ENCODE measurements at places on chromosomes 6 and 20.
A peak's percentile ranks its signal among the peaks of the same experiment; 100 is the strongest.

DNA sequence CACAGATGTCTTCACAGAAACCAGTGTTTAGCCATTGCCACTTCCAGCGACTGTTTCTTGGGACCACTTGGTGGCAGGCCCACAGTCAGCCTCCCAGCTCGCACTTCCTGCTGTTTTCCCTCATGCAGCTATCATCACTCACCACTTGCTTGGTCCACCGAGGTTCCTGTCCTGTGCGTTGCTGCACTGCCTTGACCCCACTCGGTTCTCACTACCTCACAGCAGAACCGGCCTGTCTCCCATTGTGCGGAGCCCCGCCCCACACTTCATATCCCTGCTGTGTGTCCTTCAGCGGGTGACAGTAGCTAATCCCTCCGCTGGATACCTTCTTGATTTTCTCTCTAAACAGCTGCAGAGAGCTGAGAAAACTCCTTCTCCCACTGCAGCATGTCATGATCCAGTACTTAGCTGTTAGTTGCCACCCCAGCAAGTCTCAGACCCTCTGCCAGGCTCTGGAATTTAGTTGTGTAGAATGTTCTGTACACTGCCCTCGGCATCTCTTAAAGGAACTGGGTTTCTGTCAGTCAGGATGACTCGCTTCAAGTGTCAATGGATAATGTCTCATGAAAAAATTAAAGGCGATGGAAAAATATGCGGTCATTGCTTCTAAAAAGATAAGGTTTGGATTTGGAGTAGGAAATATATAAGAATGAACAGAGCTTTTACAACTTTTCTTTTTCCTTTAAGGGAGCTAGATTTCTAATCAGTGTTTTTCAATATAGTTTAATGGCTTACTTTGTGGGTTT lies 208.0 kb downstream of the FARS2 start:
- no peak for DNase-seq

DNA sequence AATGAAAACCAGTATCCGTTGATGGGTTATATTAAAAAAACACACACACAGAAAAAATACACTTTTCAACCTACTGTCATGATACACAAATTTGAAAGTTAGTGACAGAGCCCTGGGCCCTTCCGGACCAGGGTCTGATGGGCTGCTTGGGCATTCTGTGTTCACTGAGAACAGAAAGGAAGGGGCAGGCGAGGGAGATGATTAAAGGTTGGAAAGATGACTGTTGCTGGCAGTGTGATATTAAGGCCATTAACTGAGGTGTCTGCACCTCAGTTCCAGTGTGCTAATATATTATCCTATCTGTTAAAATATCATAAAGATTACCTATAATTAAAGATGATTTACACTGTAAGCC lies 18.7 kb upstream of the QKI start:
- no peak for DNase-seq

DNA sequence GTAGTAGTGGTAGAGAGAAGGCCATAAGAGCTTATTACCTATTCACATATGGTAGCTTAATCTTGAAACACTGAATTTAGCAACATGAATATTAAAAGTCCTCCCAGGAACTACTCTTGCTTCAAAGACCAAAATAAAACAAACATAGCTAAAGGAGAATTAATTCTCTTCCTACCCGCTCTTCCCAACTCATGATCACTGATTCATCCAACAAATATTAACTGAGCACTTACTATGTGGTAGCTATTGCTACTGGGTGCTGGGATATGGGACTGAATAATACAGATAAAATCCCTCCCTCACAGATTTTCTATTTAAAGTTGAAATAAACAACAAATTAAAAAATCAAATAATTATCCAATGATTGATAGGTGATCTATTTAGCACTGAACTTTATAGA lies 287.1 kb downstream of the BTBD9 start:
- no peak for DNase-seq

DNA sequence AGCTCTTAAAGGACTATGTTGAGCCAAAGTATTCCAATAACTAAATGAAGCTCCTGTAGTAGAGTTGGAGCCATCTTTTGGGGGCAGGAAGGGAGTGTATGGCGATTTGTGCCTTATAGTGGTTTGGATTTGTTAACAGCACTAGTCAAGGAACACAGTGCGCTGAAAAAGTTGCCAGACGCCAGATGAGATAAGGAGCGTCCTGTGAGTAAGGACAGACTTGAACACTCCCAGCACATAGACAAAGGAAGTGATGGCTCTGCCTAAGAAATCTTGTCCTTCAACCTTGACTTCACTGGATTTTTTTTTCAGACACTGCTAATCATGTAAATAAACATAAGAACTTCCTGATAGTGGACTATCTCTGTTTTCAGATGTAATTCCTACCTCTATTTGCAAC lies 136.9 kb downstream of the TRMT11 start:
- DNase-seq, result no peak

DNA sequence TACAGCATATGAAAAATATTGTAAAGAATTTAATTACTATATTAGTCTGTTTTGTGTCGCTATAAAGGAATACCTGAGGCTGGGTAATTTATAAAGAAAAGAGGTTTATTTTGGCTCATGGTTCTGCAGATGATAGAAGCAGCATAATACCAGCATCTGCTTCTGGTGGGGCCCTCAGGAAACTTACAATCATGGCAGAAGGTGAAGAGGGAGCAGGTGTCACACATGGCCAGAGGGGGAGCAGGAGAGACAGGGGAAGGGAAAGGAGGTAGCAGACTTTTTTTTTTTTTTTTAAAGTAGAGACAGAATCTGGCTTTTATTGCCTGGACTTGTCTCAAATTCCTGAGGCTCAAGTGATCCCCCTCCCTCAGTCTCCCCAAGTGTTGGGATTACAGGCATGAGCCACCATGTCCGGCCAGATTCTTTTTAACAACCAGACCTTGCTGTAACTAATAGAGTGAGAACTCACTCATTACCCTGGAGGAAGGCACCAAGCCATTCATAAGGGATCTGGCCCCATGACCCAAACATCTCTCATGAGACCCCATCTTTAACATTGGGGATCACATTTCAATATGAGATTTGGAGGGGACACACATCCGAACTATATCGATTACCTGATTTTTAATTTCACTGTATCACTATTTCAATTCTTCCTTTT lies 64.6 kb downstream of the MAN1A1 start:
- DNase-seq, result no peak

DNA sequence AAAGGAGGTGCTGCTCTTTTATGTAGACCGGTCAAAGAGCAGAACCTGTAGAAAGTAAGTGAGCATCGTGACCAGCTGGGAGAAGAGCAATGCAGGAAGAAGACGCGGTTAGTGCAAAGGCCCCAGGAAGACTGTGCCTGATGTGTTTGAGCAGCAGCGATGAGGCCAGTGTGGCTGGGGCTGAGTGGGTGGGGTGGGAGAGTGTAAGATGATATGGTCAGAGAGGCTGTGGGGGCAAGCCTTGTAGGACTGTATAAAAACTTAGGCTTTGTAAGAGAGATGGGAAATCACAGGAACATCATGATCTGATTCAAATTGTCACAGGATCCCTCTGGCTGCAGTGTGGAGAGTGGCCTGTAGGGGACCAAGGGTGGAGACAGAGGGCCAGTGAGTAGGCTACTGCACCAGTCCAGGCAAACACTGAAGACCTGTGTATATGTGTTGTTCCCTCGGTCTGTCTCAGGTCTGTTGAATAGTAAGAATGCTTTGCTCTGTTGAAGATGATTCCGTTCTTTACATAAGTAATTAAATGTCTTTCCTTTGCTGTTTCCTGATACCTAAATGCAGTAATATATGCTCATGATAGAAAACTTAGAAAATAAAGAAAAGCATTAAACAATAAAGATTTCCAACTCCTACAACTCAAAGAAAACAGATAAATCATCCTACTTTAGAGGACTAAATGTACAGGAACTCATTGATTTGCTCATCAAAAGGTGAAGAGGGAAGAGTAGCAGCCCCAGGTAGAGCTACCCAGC lies 23.6 kb upstream of the WFDC2 start:
- no peak for DNase-seq

- no peak for DNase-seq
Measured at GRCh38 chr6:162109480-162110050, 618.0 kb downstream of the PRKN start.

DNA sequence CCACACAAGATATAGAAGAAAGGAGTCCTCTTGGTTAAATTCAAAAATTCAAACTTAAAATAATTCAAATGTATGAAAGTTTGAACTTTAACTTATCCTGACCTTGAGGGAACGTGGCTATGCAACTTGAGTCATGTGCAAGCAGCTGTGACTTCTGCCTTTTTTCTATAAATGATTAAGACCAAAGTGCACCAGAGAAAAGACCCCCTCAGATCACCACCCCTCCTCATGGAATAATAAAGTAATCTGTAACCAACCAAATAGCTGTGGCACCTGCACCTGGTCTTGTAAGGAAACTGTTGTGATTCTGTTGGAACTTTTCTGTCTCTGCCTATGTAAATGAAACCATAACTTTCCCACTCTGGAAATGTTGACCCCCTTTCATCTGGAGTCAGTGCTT lies 141.1 kb upstream of the GGTLC1 start:
- DNase-seq, result no peak

DNA sequence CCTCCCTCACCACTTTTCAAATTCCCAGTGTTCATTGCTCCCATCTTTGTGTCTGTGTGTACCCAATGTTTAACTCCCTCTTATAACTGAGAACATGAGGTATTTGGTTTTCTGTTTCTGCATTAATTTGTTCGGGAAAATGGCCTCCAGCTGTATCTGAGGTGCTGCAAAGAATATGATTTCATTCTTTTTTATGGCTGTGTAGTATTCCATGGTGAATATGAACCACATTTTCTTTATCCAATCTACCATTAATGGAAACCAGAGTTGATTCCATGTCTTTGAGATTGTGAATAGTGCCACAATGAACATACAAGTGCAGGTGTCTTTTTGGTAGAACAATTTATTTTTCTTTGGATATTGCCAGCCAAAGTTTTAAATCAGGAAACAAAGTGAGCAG lies 10.4 kb downstream of the CD24 start:
- no peak for DNase-seq

- no peak for DNase-seq
Measured at GRCh38 chr20:52268184-52268749, 76.7 kb upstream of the ZFP64 start.

DNA sequence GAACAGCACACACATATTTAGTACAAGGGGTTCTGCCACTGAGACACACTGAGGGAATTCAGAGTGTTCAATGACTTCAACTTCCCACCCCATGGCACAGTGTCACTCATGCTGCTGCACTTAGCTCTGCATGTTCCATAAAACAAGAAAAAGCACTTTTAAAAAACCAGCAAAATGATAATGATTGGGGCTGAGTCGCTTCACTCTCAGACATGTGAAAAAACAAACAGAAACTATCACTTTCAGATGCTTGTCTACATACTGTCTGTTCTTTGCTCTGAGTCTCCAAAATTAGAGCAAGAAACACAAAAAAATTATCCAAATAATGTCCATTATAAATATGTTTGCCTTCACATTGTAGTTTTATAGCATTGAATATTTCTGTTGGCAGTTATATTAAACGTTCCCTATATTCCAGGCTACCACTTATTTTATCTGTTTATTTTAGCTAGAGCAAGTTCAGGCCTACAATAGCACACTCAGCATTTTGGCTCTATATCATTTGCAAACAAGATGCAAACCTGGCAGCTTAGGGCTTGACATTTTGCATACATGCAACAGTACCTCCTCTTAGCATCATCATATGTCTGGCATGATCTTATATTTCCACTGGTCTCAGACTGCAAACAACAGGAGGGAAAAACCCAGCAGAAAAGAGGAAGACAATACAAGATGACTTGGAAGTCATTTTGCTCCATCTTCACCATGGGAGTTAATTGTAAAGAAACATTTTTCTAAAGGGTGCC lies 398.8 kb downstream of the HACE1 start:
- DNase-seq, result no peak

DNA sequence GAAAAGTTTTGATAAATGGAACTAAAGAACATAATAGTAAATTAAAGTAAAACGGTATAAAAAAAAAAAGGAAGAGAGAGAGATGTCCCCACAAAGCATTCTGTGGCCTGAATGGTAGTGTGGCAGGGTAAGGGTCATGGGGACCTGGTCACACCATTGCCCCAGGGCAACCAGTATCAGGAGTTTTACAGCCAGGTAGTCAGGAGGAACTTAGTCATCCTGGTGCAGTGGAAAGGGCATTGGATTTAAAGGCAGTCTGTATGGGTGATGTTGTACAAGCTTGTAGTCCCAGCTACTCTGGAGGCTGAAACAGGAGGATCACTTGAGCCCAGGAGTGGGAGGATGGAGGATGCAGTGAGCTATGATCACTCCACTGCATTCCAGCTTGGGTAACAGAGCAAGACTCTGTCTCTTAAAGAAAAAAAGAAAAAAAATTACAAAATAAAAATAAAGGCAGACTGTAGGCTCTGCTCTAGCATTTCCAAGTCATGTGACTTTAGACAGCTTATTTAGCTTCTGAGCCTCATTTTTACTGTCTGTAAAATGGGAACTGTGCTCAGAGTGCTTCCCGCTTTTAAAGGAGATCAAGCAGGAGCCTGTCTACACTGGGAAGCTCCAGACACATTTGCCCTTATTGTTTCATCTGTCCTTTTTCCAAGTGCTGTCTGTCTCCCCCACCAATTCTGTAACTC lies 112.8 kb upstream of the ARMC2 start:
- DNase-seq, result no peak

GRCh38 chr20:16147216-16147615 lies 426.0 kb downstream of the KIF16B start:
- DNase-seq, result peak; percentile 7

DNA sequence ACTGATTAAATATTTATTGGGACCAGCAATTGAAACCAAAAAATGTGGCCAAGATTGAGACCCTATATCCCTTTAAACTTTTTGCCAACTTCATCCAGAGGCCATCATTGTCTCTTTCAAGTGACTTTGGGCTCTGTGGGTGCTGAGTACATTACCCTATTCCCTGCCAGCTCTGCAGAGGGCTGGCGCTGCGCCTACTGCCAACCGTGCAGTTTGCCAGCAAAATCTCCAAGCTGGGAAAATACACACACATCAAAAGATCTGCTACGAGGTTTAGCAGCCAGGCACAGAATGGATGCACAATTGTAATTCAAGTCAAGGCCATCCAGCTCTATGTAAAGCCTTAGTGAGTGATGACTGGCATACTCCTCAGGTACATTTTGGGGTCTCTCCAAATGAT lies 125.0 kb downstream of the CBLN4 start:
- DNase-seq, result no peak

- no peak for DNase-seq
Measured at GRCh38 chr20:23156170-23156841, 70.2 kb upstream of the CD93 start.

GRCh38 chr20:9344083-9344920 lies 170.1 kb upstream of the LAMP5 start:
- DNase-seq, result no peak

- no peak for DNase-seq
Measured at GRCh38 chr6:29845405-29846006, 17.9 kb downstream of the HLA-G start.

DNA sequence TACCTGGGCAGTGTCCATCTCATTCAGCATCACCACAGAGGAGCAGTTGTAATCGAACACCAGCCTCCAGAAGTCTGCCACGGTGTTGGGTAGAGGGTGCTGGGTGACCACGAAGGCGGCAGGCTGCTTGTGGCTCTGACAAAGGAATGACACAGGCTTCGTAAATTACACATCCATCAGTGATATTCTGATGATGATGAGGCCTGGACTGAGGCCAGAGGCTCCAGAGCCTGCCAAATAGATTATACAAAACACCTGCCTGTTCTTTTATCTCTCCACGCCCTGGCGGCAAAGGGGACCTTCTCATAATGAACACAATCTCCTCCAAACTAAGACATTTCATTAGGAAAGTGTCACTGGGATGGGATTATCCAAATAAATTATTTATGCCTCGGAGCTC lies 480.2 kb upstream of the CHD6 start:
- DNase-seq, result no peak

- DNase-seq, result no peak
Measured at GRCh38 chr6:99821164-99821563, 172.9 kb downstream of the MCHR2 start.
